ENCODE measurements at places on chromosomes 1 and 21.
A peak's percentile ranks its signal among the peaks of the same experiment; 100 is the strongest.

GRCh38 chr21:44907966-44908895 lies 12.5 kb downstream of the ITGB2 start:
- no peak for DNase-seq

GRCh38 chr1:2970311-2971071 lies 50.8 kb upstream of the ACTRT2 start:
- DNase-seq: no peak

GRCh38 chr1:156858555-156858956 lies 361 bp downstream of the INSRR start:
- no peak for DNase-seq

GRCh38 chr1:2381741-2382620 lies 9.4 kb downstream of the MORN1 start:
- peak; percentile 53 for DNase-seq

DNA sequence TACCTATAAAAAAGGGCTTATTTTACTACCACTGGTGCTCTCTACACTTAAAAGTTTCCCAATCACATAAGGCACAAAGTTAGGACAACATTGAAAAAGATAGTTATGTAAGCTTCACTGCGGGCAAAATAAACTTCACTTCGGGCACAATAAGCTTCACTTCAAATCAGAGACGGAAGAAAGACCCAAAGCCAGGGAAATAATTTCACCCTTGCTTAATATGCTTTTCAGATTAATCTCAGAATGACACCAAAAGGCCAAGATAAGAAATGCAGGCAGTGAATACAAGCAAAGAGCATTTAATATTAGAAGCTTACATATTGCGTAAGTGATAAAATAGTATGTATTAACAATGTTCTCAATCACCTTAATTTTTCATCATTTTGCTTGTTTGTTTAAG lies 444.2 kb downstream of the SETD4 start:
- DNase-seq: peak; percentile 29

GRCh38 chr21:16569679-16570078 lies 839.9 kb downstream of the USP25 start:
- no peak for DNase-seq

DNA sequence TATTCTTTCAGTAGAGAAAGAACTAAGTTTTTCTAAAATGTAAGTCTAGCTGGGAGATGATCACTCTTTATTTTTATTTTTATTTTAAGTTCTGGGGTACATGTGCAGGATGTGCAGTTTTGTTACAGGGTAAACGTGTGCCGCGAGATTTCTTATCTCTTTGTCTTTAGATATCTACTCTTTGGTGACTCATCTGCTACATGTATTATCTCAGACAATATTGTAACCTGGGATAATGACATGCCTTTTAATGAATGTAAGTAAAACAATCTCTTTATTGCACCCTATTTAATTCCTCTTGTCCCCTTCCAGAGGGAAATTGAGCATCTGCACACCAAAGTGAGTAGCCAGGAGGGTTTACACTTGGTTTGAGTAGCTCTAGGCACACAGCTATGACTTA lies 9.4 kb downstream of the CR2 start:
- no peak for DNase-seq

- DNase-seq: no peak
Observed at GRCh38 chr1:237141502-237141901, 99.5 kb downstream of the RYR2 start.

DNA sequence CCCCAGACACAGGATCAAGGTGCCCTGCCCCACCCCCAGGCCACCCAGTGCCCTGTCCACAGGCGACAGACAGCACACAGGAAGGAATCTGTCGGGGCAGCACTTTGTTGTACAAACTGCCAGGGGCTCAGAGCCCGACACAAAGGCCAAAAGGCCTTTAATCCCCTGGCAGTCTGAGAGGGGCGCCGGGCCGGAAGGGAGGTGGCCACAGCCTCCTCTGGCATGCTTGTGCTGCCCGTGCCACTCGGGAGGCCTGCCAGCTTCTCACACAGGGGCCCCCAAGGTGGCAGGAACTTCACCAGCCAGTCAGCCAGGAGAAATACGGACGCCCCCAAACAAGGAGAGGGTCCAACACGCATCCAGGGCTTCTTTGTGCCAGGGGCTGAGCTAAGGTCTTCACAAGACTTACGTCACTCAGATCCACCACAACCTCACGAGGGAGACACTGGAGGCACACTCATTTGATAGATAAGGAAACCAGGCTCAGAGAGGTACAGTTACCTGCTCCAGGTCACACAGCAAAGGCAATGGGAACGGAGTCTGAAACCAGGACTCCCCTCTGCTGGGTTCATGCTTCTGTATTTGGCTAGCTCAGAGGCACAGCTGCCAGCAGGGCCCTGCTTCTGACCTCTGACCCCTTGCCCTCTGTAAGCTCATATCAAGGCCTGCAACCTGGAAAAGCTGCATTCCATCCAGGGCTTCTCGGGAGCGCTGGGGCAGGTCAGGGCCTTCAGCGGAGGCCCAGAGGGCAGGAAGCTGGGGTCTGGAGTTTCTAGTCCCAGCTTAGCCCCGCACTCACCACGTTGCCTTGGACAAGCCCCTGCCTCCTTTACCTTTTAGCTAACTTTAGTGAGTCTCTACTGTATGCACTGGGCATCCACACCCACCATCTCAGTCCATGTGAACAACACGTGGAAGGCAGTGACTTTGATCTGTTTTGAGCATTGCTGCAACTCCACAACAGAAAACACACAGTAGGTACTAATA lies 34.8 kb downstream of the HSPG2 start:
- DNase-seq: no peak

GRCh38 chr1:160821627-160822026 lies 25.7 kb downstream of the LY9 start:
- DNase-seq: no peak

DNA sequence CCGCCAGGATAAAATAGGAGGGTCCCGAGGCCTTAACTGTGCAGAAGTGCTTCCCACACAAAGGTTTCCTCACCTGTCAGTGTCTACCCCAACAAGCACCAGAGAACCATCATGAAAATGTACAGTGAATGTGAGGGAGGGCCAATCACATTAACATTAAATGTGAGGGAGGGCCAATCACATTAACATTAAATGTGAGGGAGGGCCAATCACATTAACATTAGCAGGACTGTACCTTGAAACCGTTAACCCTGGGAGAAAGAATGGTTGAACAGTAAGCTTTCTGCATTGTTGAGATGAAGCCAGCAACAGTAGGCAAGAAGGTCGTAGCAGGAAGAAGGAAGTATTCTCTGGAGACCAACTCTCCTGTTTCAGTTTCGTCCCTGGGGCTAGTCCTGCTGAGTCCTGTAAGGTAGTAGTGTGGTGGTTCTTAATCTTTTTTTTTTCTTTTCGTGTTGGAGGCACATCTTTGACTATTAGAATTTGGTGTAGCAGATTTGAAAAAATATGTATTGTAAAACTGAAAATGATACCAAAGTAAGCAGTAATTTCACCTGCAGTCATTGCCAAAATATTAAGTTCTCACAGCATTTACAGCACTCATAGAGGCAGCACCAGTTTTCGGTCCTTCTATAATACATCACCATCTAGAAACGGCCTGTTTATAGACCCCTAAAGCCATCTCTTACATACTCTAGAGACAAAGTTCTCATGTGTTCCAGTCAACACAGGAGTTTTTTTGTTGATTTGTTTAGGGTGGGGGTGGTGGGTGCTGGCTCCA lies 98.6 kb upstream of the PPP2R5A start:
- no peak for DNase-seq

DNA sequence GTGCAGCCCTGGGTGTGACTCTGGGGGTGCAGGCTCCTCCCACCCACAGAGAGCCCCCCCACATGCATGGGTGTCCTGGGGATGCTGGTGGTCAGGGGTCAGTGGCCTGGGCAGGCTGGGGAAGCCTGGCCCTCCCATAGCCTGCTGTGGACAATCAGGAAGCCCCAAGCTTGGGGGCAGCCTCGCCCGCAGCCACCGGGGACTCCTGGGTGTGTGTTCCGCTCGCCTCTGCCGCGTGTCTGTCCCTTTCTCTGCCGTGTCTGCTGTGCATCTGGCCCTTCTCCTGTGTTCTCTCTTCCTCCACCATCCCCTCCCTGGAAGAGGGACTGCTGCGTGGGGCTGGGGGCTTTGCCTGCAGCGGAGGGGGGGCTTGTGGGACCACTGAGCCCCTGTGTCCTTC lies 22.9 kb downstream of the AGRN start:
- no peak for DNase-seq

DNA sequence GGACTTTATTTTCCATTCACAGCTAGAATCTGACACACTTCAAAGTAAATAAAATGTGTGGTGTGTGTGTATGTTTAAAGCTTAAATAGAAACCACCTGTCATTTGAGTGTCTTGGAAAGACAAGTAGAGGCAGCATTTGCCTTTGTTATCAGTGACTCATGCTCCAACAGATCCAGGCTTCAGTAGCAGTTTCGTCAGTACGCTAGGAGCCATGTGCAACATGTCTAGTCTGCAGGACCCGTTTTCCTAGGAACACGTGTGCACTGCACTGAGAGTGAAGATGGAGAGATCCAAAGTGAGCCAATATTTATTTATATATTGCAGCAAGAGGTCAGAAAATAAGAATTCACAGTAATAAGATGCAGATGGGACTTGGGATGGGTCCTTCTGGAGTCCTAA lies 41.8 kb downstream of the SGIP1 start:
- no peak for DNase-seq

DNA sequence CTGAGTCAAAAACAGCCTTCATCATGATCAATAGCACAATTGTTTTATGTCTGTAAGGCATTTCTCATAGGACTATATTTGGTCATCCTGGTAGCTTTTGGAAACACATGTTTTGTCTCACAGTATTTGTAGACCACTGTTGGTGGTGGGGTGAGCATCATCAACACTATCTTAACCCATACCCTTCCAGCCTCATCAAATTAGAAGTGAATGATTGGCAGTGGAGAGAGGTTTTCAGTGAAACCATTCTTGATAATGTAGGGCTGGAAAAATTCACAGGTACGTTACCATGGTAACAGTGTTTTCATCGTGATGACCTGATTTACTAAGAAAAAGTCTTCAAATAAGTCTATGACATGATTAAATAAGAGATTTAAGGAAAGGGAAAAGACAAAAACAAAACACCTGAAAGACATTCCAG lies 45.3 kb upstream of the C1orf105 start:
- DNase-seq: no peak

- no peak for DNase-seq
Observed at GRCh38 chr1:119565131-119565772, 58.2 kb downstream of the HSD3B1 start.
